ENCODE measurements at places on chromosomes 11 and 22.
A peak's percentile ranks its signal among the peaks of the same experiment; 100 is the strongest.

- peak; percentile 48 for DNase-seq
These were observed 8.6 kb upstream of the CD82 start for GRCh38 chr11:44556735-44557409.

DNA sequence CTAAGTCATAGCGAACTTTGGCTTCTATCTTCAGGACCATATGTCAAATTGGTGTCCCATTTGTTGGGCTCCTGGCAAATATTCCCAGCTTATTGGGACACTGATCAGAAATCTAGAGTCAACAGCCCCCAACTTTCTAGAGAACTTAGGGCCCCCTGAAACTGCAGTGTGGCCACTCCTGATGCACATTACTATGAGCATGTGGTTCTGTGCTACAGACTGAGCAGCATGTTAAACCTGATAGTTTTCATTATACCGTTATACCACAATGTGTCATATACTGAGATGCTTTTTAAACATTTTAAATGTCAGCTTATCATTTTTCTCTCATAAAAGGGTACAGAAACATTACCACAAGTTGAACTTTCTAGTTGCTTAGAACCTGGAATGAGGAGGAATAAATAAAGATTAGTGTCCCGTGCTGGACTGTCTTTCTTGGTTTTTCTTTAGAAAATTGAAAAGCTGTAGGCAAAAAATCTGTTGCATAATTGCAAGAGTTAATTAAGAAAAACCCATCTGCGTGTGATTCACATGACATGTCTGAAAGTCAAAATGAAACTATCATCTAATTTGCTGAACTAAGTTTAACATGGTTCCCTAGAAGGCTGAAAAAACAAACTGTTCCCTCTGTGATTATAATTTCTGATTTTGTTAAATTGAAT, 16.4 kb upstream of the CTSC start:
- no peak for DNase-seq

- no peak for DNase-seq
These were observed 10.4 kb downstream of the F2 start for GRCh38 chr11:46729110-46730027.

DNA sequence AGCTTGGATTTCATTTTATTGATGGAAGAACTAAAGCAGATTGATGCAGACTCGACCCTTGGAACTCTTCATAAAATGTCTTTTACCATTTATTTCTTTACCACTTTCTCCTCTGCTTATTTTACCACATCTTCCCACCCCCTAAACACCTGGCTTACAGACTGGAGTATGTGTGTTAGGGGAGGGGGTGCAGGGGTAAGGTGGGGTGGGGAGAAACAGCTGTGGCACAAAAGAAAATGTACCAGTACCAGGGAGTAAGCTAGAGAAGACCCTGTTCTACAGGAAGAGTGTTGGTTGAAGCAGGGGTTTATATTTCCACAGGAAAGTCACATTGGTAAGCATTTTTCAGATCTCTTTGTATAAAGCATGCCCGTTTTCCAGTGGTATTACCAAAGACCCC, 312.7 kb upstream of the MTNR1B start:
- no peak for DNase-seq

DNA sequence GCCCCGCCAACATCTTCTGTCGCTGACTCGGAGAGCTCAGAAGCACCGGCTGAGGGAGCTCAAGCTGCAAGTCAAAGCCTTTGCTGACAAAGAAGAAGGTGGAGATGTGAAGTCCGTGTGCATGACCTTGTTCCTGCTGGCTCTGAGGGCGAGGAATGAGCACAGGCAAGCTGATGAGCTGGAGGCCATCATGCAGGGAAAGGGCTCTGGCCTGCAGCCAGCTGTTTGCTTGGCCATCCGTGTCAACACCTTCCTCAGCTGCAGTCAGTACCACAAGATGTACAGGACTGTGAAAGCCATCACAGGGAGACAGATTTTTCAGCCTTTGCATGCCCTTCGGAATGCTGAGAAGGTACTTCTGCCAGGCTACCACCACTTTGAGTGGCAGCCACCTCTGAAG, 6.7 kb downstream of the RAG1 start:
- DNase-seq: no peak

- DNase-seq: no peak
These were observed 36.6 kb downstream of the SMIM38 start for GRCh38 chr11:69192301-69192721.

GRCh38 chr22:36193577-36193976, 8.0 kb downstream of the APOL4 start:
- no peak for DNase-seq

- no peak for DNase-seq
These were observed 1007.2 kb upstream of the RAG2 start for GRCh38 chr11:37605229-37605628.

- no peak for DNase-seq
These were observed 224.0 kb upstream of the NARS2 start for GRCh38 chr11:78798663-78799062.

DNA sequence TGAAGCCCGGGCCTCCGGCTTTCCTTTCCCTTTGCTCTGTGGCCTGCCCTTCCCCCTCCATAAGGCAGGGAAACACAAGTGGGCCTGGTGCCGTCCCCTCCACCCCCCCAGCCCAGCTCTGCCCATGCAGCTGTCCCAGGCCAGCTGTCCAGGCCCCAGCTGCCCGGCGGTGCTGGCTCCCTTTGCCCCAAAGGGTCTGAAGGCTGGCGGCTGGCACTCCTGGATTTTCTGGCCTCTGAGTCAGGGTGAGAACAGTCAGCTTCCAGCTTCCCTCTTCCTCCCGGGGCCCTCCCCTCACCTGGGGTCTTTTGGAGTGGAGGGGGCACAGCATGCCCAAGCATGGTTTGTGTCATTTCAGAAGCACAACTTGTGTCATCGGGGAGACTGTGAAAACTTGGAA, 27.8 kb downstream of the CD82 start:
- DNase-seq: no peak

DNA sequence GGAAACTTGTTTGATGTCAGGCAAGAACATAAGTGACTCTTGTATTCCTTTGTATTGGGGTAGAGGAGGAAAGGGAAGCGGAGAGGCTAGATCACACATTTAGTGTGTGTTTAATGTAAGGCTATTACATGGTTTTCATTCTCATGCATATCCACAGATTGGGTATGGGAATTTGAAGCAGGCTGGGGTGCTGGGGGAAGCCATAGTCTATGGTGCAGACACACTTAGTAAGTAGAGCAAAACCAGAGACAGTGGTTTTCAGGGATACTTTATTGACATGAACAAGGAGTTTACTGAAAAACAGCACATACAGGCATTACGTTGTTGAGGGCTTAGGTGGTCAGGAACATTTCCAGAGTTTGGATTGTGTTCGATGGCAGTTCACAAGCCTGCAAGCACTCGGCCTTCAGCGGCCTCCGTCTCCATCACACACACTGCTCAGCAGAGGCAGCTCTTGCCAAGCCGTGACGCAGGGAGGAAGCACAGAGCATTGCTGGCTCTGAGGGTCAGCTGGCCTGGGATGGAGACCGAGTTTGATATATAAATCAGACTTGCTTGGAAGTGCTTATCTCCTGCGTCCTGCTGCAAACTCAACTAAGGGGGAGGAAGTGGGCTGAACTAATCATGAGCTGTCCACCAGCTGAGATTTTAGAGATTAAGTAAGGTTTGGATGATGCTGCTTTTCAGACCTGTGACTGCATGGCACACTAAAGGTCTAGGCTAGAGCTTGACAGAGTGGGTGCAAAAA, 25.3 kb downstream of the SCN3B start:
- DNase-seq: no peak

Data from activated CD4-positive, CD25-positive, alpha-beta regulatory T cell treated with anti-CD3 and anti-CD28 coated beads, Interleukin-2, amount 50 U/mL, for 16 hours (primary cell).